Stimulated activated CD8-positive, alpha-beta memory T cell treated with anti-CD3 and anti-CD28 coated beads, Interleukin-2, amount 100 ng/mL, for 48 hours (primary cell): ENCODE measurements at places on chromosomes 16 and 17.

DNA sequence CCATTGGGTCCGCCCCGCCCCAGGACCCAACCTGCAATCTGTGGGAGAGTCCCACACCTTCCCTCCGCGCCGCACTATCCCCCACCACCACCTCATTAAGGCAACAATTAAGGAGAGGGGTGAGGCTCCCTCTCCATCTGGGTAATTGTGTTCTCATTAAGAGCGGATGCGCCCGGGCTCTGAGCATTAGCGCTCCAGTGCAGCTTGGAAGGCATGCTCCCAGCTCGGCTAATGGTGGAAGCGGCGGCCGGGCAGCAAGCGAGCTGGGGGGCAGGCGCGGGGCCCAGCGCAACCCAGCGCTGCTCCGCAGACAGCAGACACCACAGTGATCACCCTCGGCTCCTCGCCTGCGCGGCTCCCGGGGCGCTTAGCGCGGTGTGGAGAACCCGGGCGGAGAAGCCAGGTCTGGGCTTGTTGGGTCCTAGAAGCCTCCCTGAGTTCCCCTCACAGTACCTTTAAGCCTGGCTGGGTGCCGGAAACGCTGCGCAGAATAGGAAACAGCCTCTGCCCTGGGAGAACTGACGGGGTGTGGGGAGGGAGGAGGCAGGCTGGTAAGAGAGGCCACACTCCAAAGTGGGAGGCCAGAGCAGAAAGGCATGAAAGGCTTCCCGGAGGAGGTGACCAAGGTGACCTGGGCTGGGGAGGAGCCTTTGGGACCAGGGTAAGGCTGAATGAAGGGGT is 6.4 kb downstream of the CBLN1 start:
- DNase-seq, result no peak

DNA sequence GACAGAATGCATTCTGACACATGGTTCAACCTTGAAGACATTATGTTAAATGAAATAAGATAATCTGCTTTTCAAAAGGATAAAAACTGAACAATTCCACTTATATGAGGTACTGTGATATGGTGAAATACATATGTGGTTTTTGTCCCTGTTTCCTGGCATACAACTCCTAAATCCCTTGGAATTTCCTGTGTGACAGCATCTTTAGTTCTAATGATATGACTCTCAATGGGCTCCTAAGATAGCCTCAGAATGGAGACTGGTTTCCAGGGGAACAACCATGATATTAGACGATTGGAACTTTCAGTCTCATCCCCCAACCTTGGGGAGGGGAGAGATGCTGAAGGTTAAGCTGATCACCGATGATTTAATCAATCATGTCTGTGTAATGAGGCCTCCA is 37.7 kb upstream of the PHLPP2 start:
- DNase-seq, result no peak

GRCh38 chr16:87766485-87766797 is 655 bp upstream of the KLHDC4 start:
- no peak for DNase-seq

GRCh38 chr17:79154951-79155585 is 80.4 kb downstream of the ENGASE start:
- DNase-seq, result no peak

DNA sequence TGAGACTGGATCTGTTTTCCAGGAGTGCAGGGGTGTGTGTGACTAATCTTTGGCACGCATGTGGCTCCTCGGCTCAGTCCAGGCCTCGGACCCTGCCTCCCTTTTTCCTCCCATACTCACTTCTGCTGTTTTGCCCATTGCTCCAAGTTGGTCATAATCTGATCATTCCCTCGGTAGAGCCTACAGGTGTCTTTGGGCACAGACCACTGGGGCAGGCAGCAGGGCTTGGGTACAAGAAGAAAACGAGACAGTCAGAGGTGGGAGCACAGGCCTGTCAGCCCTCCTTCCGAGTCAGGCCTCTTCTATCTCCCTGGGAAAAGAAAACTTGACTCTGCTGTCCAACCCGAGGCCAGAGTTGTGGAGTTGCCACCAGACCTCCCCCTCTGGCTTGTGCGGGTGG is 29.8 kb downstream of the DHX38 start:
- DNase-seq, result no peak

GRCh38 chr17:67111327-67111726 is 67.0 kb downstream of the CACNG1 start:
- DNase-seq, result no peak

DNA sequence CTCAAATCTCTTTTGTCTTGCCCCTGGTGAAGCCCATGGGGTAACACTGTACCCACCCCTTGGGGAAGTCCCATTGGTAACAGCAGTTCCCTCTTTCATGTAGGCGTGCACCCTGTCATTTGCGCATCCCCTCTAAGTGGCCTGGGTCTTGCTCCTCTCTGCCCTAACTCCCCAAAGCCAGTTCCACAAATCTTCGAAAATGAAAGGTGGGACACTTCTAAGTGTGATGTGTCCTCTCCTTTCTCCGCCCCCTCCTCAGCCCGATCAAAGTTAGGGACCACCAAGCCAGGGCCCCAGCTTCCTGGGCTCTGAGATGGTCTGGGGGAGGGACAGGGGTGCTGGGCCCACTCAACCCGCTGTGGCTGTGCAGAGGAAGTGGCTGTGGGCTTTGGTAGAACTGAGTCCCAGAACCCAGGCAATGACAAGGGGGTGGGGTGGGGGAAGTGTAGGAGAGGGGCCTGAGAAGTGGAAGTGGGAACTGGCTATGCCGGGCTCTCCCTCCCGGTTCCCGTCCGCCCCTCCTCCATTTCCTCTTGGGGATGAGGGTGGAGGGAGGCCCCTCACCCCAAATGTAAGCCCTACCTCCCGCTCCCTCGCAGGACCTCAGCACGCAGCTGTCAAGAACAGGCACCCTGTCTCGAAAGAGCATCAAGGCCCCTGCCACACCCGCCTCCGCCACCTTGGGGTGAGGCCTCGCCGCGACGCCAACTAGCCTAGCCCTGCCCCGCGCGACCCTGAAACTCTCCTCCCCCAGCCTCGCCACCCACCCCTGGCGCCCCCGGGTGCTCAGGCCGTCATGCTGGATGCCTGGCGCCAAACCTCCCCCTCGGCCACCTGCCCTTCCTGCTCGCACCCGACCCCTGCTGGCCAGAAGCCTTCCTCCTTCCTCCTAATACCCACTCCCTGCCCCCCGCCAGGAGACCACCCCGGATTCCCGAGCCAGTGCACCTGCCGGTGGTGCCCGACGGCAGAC is 8.7 kb downstream of the ABI3 start:
- peak; percentile 40 for DNase-seq

DNA sequence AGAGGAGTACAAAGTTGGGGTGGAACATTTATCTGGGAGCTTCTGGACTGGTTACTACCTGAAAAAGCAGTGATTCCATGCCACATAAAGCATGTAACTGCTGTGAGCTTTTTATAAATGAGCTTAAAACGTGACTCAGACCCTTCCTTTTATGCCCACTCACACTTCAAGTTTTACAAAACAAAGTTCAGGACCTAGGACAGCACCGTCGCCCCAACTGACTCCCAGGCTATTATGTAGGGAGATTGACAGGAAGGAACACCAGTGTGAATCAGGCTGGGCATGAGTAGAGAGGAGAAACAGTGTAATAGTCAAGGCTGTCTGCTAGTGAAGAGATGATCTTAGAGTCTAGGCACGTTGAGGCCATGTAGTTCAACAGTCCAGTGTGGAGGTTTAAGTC is 91.6 kb upstream of the DNAH9 start:
- DNase-seq, result no peak

GRCh38 chr16:77617553-77617952 is 104.8 kb upstream of the NUDT7 start:
- no peak for DNase-seq

GRCh38 chr16:8905795-8906591 is 23.8 kb downstream of the LITAFD start:
- no peak for DNase-seq

- DNase-seq, result no peak
Observed at GRCh38 chr16:73365016-73365551, 317.2 kb upstream of the ZFHX3 start.

- no peak for DNase-seq
Observed at GRCh38 chr16:15398618-15399316, 3.2 kb downstream of the MPV17L start.

- no peak for DNase-seq
Observed at GRCh38 chr17:56845934-56846333, 12.0 kb downstream of the DGKE start.

DNA sequence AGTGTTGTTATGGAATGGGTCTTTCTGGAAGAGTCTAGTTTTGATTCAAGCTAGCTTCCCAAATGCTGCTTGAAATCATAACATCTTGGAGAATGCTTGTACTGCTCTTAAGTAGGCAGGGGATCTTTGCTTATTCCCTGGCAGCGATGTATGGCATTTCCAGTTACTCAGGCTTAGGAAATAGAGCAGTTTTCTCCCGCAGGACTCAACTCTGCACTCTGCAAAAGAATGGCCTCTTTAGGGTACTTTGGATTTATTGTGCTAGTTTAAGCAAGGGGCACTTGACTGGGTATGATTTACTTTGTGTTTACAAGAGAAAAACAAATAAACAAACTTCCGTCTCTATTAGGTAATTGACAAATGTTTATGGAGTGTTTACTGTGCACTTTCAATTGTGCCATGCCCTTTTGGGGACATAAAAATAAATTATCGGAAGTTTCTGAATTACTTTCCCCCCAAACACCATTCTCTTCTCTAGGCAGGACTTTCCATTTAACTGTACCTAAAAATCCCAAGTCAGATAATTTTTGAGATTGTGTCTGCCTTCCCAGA is 164.0 kb downstream of the MAP2K6 start:
- no peak for DNase-seq

GRCh38 chr17:48997103-48997826 is at the start of gene IGF2BP1:
Gene IGF2BP1, plus strand, starts transcription at chr17:48997385. Its CDS starts 361 bp downstream, at chr17:48997746.
- DNase-seq, result peak; percentile 22

DNA sequence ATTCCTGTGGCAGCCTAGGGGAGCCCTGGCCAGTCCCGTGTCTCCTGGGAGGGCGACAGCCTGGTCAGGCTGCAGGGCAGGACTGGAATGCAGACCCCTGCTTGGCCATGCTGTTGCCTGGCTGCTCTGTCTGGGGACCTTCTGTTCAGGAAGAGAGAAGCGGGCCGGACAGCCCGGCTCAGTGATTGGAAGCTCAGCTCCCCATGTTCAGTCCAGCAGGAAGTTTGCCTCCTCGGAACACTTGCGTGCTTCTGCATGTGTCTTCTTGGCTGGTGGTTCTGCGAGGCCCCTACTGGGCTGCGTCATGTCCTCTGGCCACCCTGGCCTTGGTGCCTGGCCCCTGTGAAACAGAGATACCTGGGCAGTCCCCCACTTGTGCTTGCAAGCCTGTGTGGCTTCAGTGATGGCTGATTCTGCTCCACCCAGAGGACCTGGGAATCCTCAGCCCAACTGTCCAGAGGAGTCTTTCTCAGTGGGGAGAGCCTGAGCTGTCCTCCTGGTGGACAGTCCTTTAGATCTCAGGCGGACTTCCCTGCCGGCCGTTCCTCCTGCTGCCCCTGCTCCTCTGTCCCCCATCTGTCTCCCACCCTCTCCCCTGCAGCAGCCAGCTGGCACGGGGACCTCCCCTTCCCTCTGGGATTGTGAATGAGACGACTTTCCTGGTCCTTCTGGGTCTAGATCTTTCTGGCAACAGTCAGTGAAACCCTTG is 279.5 kb downstream of the SEC14L1 start:
- no peak for DNase-seq

DNA sequence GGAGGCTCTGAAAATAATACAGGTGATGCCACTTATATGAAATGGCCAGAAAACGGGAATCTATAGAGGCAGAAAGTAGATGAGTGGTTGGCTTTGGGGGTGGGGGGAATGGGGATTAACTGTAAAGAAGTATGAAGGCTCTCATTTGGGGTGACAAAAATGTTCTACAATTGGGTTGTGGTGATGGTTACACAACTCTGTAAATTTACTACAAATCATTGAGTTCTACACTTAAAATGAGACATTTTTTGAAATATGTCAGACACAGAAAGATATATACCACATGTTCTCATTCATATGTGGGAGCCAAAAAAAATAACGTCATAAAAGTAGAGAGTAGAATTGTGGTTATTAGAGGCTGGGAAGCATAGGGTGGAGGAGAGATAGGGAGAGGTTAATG is 25.7 kb downstream of the ARHGAP17 start:
- no peak for DNase-seq

DNA sequence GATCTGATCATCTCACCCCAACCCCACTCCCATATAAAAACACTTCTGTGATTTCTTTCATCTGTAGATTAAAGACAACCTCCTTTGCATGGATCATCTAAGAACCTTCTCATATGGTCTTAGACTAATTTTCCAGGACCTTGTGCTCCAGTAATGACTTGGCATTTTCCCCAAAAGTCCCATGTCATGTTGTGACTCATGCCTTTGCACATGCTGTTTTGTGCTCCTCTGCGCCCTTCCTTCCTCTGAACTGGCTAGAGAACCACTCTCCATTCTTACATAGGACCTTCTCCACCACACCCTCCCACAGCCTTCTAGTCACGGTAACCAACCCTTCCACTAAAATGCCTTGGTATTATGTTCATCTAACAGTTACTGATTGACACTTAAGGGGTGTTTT is 99.5 kb upstream of the AXIN2 start:
- no peak for DNase-seq

DNA sequence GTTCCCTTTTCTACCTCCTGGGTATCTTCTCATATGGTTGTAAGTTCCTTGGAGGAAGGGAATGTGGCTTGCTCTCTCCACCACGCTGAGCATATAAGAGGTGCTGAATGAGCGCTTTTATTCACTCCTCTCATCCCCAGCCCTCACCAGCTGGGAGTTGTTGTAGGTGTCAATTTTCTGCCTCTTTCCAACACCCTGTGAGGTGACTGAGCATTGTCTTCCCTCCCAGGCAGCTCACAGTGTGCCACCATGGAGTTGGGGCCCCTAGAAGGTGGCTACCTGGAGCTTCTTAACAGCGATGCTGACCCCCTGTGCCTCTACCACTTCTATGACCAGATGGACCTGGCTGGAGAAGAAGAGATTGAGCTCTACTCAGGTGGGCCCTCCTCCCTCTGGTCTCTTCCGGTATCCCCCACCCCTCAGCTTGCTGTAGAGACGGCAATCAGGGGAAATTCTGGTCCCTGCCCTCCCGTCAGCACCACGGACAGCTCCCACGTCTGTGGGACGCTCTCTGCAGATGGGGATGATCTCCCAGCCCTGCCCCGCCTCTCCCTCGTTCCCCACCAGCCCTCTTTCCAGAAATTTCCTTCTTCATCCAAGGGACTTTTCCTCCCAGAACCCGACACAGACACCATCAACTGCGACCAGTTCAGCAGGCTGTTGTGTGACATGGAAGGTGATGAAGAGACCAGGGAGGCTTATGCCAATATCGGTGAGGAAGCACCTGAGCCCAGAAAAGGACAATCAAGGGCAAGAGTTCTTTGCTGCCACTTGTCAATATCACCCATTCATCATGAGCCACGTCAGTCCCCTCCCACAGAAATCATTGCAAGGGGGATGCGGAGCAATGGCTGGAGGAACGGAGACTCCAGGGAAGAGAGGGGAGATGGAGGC is 18.3 kb downstream of the CIITA start:
- DNase-seq, result no peak

DNA sequence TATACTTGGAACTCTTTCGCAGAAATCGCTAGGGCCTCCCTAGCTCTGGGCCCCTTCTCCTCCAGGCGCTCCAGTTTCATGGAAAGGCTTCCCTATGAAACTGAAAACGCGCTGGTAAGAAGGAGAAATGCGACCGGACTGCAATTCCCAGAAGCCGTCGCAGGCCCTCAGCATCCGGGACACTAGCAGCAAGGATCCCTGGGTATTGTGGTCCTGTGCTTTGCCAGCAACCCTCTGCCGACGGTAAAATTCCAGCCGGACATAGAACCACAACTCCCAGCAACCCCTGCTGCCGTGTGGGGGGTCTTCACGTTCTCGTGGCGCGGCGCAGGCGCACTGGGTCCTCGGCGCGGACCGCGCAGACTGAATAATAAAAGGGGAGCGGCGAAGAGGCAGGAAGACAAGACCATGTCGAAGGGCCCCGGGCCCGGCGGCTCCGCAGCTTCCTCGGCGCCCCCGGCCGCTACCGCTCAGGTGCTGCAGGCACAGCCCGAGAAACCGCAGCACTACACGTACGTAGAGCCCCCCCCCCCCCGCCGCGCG is at the start of gene UNK:
TSS of gene UNK (plus strand) at position 334 of the 543 bp plus-strand sequence. CDS start at position 409, 75 bp downstream.
- peak; percentile 91 for DNase-seq
